NCI-H1436 treated with DMSO at 0.1 percent for 48 hours (cell line): ENCODE measurements at places on chromosomes 6 and 20.

- no peak for DNase-seq
These were observed 62.7 kb upstream of the ZNF133 start for GRCh38 chr20:18225632-18226031.

DNA sequence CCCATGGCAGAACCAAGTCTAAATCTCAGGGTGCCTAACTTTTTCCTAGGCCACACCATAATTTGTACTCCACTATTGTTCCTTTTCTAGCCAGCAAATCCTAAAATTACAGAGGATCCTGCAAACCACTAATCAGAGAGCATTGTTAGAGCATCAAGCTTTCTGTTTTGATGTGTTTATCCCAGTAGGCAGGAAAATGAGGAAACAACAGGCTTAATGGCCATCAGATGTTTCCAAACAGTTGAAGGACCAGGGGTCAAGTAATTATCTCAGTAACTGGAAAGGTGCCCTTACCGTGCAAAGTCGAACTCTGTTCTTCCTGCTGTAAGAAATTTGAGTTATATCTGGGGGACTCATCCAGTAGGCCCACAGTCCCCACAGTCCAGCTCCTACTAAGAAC lies 58.7 kb downstream of the RALY start:
- DNase-seq = no peak

DNA sequence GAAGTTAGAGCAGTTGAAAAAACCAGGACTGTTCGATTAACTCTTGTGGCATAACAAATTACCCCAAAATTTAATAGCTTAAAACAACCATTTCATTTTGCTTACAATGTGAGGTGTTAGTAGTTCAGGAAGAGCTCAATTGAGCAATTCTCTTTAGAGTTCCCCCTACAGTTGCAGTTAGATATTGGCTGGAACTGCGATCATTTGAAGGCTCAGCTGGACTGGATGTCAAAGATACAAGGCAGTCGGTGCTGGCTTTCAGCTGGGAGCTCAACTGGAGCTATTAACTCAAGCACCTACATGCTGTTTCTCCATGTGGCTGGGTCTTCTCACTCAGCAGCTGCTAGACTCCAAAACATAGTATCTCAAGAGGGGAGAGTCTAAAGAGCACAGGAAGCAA lies 96.0 kb upstream of the LOC128125822 start:
- DNase-seq = no peak

GRCh38 chr20:38452880-38453624 lies 17.9 kb upstream of the SNHG17 start:
- no peak for DNase-seq
